ENCODE measurements at places on chromosomes 11 and 22.

- no peak for DNase-seq
Observed at GRCh38 chr22:35892192-35892591, 136.4 kb downstream of the RBFOX2 start.

DNA sequence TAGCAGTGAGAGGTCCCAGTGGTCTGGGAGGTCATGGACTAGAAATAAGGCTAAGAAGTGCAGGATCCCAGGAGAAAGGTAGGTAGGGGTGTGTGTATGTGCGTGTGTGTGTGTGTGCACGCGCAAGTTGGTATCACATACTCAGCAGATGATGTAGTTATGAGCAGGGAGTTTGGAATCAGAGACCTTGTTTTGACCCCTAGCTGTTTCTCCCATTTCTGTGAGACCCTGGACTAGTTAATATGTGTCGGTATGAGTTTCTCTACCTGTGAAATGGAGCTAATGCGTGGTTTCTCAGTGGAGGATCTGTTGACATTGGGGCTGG is 1.3 kb downstream of the SERPING1 start:
- DNase-seq = no peak

- no peak for DNase-seq
Observed at GRCh38 chr11:28026634-28027290, 81.2 kb downstream of the KIF18A start.

GRCh38 chr22:45201678-45202332 is 38.1 kb downstream of the NUP50 start:
- peak; percentile 62 for DNase-seq

DNA sequence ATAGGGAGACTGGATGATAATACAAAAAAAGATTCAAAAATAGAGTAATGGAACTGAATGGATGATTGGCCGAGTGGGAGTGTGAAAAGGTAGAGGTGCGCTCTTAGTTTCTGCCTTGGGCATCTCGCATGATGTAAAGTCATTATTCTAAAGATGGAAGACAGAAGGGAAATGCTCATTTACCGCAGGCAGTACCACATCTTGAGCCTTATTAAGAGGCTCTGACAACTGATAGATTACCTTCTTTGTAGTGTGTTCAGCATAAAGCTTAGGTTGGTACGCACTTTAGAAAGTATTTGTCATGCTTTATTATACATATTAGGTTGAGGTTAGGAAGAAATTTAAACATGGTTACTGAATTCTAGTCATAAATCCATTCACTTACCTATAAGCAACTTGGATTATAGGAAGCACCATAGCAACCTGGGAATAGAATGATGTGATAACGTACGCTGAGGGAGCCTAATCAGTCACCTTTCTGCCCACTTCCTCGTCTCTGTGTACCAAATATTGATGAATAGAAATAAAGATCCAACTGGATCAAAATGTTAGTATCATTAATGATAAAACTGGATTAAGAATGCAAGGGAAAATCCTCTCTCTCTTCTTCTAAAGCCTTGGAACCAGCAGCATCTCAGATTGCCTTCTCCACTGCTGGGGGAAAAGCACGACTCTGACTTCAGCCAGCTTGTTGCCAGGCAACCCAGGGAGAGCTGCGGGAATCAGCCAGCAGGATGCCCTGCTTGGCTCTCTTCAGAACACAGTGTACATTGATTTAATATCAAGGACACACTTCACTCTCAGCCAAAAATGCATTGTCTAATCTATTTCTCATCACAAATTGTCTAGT is 29.0 kb upstream of the VWA5A start:
- DNase-seq = no peak

DNA sequence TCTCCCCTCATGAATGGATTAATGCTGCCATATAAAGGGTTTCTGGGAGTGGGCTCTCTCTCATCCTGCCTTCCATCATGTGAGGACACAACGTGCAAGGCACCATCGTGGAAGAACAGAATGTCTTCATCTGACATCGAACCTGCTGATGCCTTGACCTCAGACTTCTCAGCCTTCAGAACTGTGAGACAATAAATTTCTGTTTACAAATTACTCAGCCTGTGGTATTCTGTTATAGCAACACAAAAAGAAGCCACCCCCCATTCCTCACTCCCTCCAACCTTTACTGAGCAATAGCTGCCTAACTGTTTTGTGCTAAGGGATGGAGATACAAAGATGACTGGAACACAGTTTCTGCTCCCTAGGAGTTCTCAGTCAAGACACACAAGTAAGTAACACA is 106.1 kb upstream of the PLET1 start:
- DNase-seq = no peak

DNA sequence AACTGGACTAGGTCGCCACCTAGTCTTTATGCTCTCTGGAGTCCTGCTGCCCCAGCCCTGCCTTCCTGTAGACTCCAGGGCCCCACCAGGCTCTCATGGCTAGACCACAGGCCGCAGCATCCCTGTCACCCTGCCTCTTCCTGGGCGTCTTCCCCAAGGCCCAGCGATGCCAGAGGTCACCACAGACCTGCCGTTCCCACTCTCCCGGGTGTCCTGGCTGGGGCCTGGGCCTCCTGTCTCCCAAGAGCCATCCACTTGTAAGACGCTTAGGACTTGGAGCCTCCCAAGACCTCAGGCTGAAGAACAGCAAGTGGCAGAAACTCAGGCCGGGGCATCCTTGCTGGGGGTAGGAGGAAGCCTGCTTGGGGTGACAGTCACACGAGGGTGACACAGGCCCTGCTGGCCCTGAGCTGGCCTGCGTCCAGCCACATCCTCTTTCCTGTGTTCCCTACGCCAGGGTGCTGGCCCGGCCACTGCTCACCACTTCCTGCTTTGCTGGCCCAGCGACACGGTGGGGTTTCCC is 2.0 kb upstream of the TCIRG1 start:
- no peak for DNase-seq

DNA sequence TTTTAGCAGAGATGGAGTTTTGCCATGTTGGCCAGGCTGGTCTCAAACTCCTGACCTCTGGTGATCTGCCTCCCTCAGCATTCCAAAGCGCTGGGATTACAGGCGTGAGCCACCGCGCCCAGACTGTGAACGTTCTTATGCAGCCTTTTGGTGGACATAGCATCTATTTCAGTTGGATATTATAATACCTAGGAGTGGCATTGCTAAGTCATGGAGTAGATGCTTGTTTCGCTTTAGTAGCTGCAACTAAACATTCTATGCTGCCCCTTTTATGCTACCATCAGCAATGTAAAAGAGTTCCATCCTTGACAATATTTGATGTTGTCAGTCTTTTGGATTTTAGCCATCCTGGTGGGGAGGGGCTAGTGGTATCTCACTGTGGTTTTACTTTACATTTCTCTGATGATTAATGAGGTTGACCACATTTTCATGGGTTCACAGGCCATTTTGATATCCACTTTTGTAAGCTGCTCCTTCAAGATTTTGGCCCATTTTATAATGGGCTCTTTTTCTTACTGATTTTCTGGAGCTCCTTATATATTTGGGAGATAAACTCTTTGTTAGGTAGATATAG is 16.5 kb upstream of the APOBEC3A start:
- no peak for DNase-seq

- no peak for DNase-seq
Observed at GRCh38 chr22:28259774-28260312, 340.8 kb upstream of the PITPNB start.

GRCh38 chr11:119664063-119664572 is 64.9 kb downstream of the NECTIN1 start:
- DNase-seq = no peak

- DNase-seq = peak; percentile 64
Observed at GRCh38 chr11:129828301-129828836, 12.7 kb downstream of the TMEM45B start.

- DNase-seq = no peak
Observed at GRCh38 chr11:112485280-112485679, 224.6 kb upstream of the PLET1 start.

GRCh38 chr11:119861160-119861559 is 132.2 kb upstream of the NECTIN1 start:
- no peak for DNase-seq

- DNase-seq = no peak
Observed at GRCh38 chr22:44992166-44992565, 17.6 kb downstream of the PHF21B start.

GRCh38 chr11:34680918-34681586 is 60.2 kb downstream of the EHF start:
- peak; percentile 63 for DNase-seq

DNA sequence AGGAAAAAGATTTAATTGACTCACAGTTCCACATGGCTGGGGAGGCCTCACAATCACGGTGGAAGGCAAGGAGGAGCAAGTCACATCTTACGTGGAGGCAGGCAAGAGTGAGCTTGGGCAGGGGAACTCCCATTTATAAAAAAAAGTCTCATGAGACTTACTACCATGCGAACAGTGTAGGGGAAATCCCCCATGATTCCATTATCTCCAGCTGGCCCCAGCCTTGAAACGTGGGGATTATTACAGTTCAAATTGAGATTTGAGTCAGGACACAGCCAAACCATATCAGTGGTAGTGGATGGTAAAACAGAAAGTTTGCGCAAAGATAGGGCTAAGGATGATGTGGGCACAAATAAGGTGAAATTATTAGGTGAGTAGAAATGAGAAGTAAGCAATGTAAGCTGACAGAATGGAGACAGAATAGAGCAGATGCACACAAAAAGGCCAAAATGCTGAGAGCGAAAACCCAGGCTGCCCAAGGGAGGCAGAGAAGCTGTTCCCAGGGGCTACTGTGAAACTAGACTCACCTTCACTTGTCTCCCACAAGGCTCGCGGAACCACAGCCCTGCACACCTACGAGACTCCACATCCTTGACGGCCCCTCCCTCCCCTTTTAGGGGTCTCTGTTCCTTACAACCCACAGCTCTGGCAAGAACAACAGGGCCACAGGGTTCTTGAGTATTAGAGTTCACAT is 377.6 kb downstream of the CADM1 start:
- no peak for DNase-seq

DNA sequence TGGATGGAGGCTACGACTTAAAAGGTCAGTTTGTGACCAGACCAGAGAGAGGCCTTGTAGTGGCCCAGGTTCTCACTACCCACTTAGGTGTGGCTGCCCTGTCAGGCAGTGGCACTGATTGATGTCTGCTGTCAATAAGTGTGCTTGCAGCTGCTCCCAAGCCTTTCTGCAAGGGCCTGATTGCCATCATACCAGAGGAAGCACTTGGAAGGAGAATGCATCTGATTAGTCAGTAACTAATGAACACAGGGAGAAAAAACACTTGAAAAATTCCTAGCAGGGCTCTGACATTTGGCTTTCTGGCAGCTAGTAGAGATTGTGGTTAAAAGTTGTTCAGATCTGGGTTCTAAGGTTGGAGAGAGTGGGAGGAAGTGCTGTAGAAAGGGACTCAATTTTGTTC is 107.5 kb downstream of the NAV2 start:
- no peak for DNase-seq

DNA sequence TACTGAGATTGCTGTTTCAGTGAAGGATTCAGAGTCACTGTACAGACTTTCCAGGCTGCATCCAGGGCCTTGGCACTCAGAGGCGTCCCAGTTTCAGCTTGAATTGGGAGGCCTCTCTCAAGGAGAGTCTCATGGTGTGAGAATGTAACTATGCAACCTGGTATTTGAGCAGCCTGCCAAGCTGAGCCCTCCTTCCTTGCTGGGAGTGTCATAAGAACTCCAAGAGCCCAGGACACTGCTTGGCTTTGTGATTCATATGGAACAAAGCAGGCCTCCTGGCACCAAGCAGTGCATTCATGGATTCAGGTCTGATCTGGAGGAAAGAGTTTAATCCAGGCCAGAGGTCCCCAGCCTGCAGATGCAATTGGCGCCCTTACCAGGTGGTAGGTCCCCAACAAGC is 171.7 kb downstream of the DBX1 start:
- no peak for DNase-seq

DNA sequence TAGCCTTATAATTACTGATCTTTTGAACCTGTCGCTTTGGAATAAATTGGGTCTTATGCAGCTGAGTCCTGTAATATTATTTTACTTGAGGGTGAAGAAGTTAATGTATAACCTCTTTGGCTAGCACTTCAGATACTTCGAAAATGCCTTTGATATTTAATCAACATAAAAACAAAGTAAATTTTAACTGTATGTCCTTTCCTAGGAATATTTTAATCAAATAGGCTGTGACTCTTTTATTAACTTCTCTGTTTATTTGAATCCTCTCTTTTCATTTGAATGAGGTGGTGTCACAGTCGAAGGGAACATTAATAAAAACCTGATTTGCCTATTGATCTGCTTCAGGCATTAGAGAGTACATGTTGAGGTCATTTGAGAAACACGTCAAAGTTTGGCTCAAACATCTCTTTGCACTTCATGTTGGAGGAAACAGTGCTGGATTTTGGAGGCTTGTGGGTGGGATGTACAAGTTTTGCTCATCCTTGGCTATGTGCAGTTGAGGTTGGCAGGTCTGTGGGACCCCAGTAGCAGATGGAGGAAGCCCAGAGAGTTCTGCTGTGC is 143.6 kb downstream of the NCAM1 start:
- DNase-seq = no peak

DNA sequence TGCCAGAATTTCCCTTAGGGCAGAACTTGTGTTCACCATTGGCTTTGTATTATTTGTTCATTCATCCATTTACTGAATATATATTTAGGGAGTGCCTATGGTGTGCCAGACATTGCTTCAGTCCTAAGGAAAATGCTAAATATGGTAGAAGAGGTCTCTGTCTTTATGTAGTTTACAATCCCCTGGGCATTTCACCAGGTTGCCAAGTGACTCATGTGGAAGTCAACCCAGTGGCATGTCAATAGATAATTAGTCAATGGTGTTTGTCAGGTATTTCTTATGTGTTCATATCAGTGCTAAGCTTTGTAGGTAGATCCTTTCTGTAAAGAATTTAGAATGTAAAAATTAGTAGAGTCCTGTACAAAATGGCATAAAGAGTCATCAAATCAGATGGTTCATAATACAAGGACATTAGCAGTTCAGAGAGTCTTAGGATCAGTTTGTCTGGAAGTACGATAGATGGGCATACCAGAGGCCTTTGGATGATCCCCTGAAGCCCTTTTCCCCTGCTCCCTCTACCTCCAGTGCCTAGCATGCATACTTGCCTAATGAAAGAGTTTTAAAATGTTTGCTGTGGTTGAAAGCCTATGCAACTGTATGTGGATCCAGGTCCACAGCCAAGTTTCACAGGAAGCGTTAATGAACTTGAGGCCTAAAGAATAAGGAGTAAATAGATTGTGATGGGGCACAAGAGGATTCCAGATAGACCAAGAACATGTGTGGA is 58.5 kb upstream of the SESN3 start:
- peak; percentile 34 for DNase-seq

DNA sequence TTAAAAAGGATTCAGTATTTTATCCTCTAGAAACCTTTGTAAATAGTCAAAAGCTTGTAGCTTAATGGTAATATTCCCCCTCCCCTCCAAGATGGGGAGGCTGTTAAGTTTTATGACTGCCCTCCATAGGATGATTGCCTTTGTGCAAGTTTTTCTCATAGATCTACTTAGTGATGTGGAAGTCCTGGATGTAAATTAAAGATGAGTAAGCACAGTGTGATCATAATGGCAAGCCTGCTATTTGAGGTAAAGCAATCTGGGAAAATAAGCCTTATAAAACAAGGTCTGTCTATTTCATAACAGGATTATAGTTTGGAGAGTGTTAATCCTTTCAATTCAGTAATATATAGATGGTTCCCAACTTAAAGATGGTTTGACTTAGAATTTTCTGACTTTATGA is 216.3 kb downstream of the DDX10 start:
- no peak for DNase-seq

- peak; percentile 24 for DNase-seq
Observed at GRCh38 chr11:12377824-12378593, 638 bp downstream of the PARVA start.

- no peak for DNase-seq
Observed at GRCh38 chr11:76166314-76166713, 40.0 kb downstream of the WNT11 start.

GRCh38 chr22:43537019-43537585 is 125.3 kb downstream of the MPPED1 start:
- no peak for DNase-seq

Measured in epithelial cell of prostate (primary cell).